NCI-H1436 treated with DMSO at 0.1 percent for 48 hours (cell line): ENCODE measurements at places on chromosomes 1 and 21.

GRCh38 chr1:84170171-84170570, 26.1 kb downstream of the PRKACB start:
- no peak for DNase-seq

- DNase-seq, result no peak
Observed at GRCh38 chr1:218813237-218813636, 360.4 kb upstream of the LYPLAL1 start.

- no peak for DNase-seq
Observed at GRCh38 chr21:29664615-29665014, 275.2 kb downstream of the GRIK1 start.

GRCh38 chr1:183806125-183806524, 1.2 kb downstream of the RGL1 start:
- DNase-seq, result no peak

GRCh38 chr1:174225499-174226204, 66.3 kb downstream of the RABGAP1L start:
- DNase-seq, result no peak

DNA sequence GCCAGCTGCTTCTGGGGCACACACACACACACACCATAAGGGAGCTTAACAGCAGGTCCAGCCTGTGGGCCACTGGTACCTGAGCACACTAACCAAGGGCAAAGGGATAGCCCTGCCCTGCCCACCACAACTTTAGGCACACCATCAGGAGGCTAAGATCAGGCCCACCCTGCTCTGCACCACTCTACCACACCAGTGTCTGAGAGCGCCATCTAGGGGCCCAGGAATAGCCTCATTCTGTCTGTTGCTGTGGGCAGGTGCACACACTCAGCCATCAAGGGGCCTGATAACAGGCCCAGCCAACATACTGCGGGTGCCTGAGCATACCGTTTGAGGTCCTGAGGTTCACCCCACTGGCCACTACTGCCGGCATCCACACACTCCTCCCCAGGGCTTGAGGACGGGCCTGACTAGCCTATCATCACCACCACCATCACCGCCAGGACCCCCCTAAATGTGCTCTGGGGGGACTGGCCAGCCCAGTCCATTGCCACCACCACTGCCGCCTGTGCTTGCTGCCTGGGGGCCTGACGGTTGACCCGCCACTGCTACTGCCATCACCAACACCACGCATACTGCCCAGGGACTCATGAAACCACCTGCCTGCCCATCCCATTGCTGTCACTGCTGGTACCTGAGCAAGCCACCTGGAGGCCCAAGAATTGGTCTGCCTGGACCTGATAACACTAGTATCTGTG, 31.3 kb downstream of the NSL1 start:
- no peak for DNase-seq

GRCh38 chr1:77956464-77956863, 22.4 kb downstream of the FUBP1 start:
- no peak for DNase-seq
